ENCODE measurements at places on chromosomes 3 and 15.

DNA sequence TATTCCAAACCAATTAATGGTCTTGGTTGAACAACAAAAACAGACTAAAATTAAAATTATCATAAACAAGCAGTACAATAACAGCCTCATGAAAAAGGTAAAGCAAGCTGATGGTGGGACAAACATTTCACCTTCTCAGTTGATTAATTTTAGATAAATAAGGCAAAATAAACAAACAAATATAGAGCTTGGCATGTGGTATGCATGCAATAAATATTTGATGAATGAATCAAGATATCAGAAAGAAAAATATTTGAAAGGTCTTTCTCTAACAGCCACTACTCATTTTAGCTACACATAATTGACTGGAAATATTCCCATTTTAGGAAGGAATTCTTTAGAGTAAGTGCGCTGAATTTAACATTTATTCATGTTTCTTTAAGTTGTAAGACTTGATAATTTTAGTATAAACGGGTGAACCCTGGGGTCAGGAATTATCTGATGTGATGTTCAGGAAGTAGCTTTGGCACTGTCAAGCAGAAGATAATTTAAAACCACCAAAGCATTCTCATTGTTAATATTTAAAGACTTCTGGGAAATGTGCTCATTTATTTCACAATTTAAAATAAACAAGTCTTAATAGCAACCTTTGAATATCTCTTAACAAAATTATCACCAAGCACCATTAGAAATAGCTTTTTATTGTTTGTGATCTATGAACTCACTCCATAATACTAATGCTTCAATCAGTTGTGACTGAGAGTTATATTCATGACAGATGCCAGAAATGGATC is 372.3 kb upstream of the TGFBR2 start:
- no peak for DNase-seq

- DNase-seq, result no peak
These were observed 72.6 kb downstream of the PLSCR2 start for GRCh38 chr3:146396792-146397191.

- no peak for DNase-seq
These were observed 98.4 kb downstream of the TMEM266 start for GRCh38 chr15:76158226-76158625.

DNA sequence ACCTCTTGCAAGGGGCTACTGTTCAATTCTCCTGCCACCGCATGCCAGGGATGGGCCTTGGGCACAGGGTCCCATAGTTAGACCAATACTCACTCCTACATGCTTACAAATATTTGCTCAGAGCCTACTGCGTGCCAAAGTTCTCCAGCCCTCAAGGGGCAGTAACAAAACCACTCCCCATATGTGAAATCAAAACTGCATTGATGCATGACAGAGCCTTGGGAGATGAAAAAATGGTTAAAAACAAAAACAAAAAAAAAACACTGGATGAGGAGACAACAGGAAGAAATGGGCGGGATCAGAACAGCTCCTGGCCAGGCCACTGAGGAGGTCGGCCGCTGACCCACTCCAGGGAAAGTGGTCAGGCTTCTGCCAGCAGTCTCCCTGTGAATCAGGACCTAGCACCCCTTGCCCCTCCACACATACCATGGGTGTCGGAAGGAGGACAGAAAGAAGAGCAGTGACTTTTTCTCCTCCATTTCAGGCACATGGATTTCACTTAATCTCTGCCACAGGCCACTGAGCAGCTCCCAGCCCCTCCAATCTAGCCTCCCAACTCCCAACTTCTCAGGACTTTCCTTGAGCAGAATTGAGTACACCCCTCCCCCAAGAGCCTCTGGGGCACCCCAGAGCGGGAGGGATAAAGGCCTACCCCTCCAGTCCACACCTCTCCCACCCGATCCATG is 2.8 kb downstream of the PLXNB1 start:
- no peak for DNase-seq

GRCh38 chr3:110940055-110940454 is 131.6 kb upstream of the NECTIN3 start:
- DNase-seq, result no peak

- no peak for DNase-seq
These were observed 20.6 kb upstream of the TRANK1 start for GRCh38 chr3:36965440-36965839.

- no peak for DNase-seq
These were observed 26.4 kb upstream of the KLF13 start for GRCh38 chr15:31300208-31300661.

DNA sequence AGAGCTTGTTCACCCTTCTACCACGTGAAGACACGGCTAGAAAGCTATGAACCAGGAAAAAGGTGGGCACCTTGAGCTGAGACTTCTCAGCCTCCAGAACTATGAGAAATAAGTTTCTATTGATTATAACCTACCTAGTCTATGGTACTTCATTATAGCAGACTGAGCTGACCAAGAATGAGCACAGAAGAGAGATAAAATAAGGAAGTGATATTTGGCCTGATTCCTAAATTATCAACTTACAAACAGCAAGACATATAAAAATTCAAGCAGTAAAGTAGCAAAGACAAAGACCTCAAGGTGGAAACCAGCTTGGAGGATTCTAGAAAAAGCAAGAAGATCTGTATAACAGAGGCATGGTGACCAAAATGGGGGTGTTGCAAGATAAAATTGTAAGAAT is 63.9 kb upstream of the OSTN start:
- DNase-seq, result no peak

GRCh38 chr3:42906070-42906847 is at the start of gene ZNF662:
ZNF662 (plus strand) TSS chr3:42906142; CDS start chr3:42908115, 1,973 bp downstream.
- no peak for DNase-seq

GRCh38 chr3:66199089-66199473 is 21.7 kb upstream of the SLC25A26 start:
- no peak for DNase-seq

- DNase-seq, result no peak
These were observed 8.6 kb downstream of the GPR15 start for GRCh38 chr3:98540346-98540745.

DNA sequence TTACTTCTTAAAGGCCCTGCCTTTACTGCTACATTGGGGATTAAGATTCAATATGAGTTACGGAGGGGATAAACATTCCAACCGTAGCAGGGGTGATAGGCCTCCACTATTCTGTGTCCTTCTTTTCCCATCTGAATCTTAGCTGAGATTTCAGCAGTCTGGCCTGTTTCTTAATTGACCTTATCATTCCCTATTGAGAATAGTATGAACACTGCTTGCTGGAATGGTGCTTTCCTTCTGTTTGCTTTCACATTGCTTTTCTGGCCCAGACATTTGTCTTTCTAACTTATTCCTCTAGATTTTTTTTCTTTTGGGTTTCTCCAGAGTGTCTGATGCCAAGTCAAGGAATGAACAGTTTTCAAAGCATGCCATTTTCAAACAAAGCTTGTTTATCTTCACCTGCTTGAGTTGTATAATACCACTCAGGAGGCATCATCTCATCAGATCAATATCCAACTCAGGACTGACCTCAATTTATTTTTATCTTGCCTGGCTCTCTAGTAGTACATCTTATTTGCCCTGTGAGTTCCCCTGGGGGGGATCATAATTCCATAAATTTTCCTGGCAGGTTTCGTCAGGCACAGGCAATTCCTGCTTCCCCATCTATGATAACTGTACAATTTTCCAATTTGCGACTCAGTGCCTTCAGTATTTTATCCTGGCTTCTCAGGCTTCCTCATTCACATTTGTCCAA is 161.1 kb upstream of the STT3B start:
- DNase-seq, result no peak

GRCh38 chr3:142000325-142000870 is 124.0 kb downstream of the ATP1B3 start:
- DNase-seq, result no peak

DNA sequence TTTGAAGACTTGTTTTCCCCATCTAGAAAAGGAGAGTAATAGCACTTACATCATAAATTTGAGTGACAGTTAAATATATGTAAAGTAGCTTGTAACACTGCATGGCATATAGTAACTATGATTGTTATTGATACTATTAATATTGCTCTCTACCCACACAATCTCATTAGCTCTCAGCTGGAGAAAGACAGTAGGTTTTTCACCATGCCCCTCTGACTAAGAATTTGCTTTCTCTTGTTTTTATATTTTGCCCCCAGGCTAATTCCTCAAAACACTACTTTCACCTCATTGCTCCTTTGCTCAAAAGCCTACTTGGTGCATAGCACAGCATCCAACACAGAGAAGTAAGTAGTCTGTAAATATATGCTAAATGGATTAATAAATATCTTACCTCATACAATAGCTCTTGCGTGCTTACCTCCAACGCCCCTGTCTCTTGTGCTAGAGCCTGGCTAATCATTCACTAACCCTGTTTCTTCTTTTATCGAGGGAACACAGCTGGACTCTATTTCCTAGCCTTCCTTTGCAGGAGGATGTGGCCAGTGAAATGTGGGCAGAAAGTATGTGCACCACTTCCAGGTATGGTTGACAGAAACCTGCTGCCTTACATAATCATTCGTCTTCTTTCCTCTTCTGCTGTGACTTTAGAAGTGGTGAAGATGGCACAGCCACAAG is 190.0 kb downstream of the PLCH1 start:
- no peak for DNase-seq

DNA sequence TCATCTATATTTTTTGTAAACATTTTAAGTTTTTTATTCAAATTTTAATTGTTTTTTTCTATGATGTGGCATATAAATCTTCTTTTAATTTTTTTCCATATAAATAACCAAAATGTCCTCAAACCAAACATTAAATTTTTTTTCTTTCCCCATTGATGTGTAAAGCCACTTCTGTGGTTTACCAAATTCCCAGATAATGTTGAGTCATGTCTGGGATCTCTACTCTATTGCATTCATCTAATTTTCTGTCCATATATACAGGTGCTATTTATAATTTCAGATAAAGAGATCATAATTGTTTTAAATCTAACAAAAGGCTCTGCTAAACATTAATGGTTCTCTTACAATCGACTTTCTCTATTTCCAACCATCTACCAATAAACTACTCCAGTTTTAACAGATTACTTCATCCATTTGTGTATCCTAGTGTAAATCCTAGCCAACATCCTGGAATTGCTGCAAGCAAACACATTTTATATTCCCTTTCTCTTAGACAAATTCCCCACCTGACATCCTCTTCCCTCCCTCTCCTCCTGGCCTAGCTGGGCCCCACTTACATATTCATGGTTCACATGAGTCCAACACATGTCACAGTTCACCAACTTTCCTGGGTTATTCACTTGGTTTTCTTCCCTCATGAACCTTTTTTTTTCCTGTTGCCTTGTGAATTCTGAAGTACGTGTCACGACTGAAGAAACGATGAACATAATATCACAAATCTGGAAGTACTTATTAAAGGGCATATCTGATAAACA is 368.0 kb upstream of the AGTR1 start:
- DNase-seq, result no peak

DNA sequence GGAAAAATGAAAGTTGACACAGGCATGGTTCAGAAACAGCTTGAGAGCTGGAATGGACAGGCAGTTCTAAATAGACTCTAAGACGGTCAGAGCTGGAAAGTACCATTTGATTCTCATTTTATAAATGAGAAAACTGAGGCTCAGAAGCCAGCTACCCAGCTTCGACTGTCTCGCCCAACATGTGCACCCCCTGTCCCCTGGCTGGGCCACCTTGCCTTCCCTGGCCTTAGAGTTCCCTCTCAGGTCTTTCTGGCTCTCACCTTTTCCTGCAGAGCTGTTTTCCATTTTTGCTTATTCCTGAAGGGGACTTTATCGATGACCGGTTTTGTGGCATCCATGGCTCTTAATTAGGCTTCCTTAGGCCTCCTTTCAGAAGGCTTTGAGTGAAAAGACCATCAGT is 17.3 kb upstream of the DOCK3 start:
- DNase-seq, result no peak

DNA sequence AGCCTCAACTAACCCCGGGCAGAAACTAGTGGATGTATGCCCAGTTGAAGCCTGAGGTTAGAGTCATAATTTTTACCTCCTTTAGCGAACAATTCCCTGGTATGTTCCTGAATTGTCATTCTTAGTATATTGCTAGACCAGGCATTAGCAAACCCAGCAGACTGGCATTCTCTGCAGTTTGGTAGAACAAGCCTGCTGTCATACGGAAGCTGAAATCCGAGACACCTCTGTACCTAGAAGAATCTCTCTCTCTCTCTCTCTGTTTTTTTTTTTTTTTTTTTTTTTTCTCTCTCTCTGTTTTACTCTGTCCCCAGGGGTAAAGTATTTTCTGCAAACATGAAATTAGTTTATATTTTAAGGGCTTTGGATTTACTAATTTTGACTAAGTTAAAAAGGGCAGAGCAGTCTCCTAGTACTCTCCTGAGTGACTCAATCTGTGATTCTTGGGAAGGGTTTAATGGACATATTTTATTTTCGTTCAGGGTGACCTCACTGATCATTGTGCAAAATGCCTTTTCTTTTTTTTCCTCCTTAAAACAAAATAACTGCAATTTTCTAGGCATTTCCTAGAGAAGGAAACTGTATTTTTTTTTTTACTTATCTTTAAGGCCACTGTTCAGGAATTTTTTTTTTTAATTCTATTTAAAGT is 133.6 kb upstream of the ICE2 start:
- no peak for DNase-seq

GRCh38 chr3:10430805-10431204 is 74.6 kb downstream of the ATP2B2 start:
- no peak for DNase-seq

GRCh38 chr3:111741181-111741580 is 117.9 kb upstream of the PHLDB2 start:
- no peak for DNase-seq

GRCh38 chr15:64029633-64030032 is 16.7 kb downstream of the DAPK2 start:
- DNase-seq, result no peak

GRCh38 chr3:71903936-71904335 is 119.0 kb upstream of the PROK2 start:
- no peak for DNase-seq

GRCh38 chr15:25664761-25665160 is 198.4 kb downstream of the ATP10A start:
- no peak for DNase-seq

- no peak for DNase-seq
These were observed 11.5 kb upstream of the VPS8 start for GRCh38 chr3:184800349-184800930.

- DNase-seq, result peak; percentile 32
These were observed 17.8 kb downstream of the EDEM1 start for GRCh38 chr3:5205165-5205941.

- DNase-seq, result no peak
These were observed 188.4 kb downstream of the ABHD5 start for GRCh38 chr3:43879166-43879565.

DNA sequence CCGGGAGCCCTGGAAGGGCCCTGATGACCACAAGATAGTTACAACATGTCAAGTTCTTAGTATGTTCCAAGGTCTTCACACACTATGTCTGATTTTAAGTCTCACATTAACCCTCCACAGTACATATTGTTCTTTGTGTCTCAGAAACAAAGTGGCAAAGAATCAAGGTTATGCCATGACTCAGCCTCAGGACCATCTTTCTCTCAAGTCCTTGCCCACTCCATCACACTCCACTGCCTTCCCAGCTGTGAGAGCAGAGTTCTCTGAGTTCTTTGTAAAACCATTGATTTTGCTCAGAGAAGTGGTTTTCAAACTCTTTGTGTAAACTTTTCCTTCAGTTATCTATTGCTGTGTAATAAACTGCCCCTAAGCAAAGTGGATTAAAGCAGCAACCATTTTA is 67.9 kb upstream of the C3orf80 start:
- no peak for DNase-seq
